Skeletal muscle cell (primary cell): ENCODE measurements at places on chromosomes 5 and 9.
A peak's percentile ranks its signal among the peaks of the same experiment; 100 is the strongest.

DNA sequence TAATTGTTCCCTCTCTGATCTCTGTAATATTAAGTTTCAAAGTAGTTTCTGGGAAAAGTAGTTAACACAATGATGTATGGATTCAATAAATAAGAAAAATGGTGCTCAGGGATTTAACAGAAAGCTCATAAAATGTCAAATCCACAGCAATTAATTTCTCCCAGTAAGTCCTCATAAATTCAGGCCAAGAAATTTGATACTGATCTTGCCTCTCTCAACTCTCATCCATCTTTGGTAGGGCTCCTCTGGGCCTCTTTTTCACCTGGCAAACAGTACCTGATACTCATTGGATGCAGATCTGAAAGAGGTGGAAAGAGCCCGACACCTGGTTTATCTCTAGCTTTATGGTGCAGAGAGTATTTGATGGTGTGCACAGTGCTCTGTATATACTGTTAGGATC, 106.1 kb downstream of the STK32A start:
- no peak for DNase-seq

GRCh38 chr5:38184627-38185026, 73.7 kb upstream of the EGFLAM start:
- DNase-seq = no peak

DNA sequence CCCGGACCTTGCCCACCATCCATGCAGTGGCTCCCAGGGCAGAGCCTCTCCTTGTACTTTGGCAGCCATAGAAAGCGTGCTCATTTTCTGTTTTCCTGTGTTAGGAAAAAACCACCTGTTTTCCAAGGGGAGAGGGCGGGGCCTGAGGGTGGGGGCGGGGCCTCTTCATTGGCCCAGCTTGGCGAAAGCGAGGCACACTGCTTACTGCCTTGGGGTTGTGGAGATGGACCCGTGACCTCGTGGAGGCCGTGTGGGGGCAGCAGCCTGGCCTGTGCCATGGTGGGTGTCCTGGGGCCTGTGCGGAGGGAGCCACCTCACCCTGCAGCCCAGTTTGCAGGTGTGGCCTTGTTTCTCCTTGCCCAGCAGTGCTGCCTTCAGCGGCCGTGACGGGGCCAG, 4.4 kb upstream of the TOR4A start:
- DNase-seq = no peak

- no peak for DNase-seq
Observed at GRCh38 chr5:82313016-82313415, 34.9 kb upstream of the RPS23 start.

- DNase-seq = no peak
Observed at GRCh38 chr5:169950333-169950732, 30.0 kb downstream of the INSYN2B start.

- no peak for DNase-seq
Observed at GRCh38 chr5:94893412-94894135, 275.1 kb downstream of the SLF1 start.

GRCh38 chr5:120771202-120771601, 307.1 kb downstream of the PRR16 start:
- peak; percentile 31 for DNase-seq

DNA sequence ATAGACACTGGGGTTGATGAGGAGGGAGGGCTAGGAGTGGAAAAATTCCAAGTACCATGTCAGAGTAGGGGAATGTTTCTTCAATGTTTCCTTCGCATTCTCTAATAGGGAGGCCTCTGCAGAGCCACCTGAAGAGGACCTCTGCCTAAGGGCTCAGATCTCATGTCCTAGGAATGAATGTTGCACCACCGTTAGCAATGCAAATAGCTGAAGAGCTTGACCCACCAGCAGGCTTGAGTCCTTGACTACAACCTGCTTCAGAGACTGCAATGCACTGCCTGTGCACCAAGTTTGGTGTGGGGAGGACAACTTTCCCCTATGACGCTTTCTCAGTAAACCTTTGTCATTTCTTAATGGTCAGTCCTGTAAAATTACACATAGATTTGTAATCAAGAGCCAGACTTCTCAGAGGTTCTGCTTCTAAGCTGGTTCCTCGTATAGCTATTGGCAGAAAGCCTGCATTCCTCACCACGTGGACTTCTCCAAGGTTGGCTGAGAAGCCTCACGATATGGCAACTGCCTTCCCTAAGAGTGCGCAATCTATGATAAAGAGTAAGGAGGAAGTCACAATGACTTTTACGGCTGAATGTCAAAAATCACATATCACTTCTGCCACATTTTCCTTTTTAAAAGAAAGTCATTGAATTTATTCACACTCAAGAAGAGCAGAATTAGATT, 600.7 kb upstream of the PTGER4 start:
- no peak for DNase-seq

- DNase-seq = no peak
Observed at GRCh38 chr9:6917162-6917561, 159.4 kb downstream of the KDM4C start.

- no peak for DNase-seq
Observed at GRCh38 chr9:135166565-135166964, 79.1 kb downstream of the OLFM1 start.

DNA sequence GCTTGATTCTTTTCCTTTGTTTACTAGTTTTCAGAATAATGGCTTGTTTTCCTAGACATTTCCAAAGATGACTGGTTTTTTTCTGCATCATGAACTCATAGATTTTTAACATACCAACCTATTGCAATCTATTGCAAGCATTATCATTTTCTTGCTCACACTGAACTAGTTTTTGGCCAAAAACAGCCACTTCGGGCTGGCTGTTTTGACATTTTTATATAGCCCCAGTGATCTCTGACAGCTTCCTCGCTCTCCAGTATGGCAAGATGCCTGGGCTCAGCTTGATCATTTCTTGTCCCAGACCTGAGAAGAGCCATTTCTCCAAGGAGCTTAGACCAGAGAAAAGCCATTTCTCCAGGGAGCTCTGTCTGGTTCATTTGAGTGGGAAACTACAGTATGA, 94.3 kb upstream of the MAMDC2 start:
- DNase-seq = peak; percentile 50

- DNase-seq = peak; percentile 18
Observed at GRCh38 chr5:160556846-160557245, 135.2 kb downstream of the PTTG1 start.

GRCh38 chr5:125005266-125005665, 258.8 kb upstream of the ZNF608 start:
- DNase-seq = no peak

DNA sequence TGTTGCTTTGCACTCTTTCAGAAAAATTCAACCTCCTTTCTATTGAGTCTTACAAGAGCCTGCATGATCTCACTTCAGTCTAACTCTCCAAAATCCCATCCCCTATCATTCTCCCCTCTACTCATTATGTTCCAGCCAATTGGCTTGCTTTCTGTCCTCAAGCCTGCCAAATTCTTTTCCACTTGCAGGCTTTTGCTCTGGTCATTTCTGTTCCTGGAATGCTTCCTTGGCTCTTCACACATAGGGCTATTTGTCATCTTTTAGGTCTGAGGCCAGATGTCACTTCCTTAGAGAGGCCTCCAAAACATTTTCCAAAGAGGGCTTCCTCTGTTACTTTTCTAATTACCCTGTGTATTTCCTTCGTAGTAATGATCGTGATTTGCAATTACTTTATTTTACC, 11.8 kb upstream of the CHD1 start:
- DNase-seq = peak; percentile 19

DNA sequence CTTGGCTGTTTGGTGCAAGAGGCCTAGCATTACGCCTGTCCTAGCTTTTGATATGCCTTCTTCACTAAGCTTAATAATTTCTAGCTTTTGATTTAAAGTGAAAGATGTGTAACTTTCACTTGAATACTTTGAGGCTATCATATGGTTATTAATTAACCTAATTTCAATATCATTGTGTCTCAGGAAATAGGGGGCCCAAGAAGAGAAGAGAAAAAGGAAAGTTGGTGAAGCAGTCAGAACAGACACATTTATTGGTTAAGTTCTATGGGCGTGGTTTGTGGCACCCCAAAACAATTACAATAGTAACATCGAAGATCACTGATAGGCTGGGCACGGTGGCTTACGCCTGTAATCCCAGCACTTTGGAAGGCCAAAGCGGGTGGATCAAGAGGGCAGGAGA, 40.9 kb upstream of the F2RL2 start:
- DNase-seq = no peak

DNA sequence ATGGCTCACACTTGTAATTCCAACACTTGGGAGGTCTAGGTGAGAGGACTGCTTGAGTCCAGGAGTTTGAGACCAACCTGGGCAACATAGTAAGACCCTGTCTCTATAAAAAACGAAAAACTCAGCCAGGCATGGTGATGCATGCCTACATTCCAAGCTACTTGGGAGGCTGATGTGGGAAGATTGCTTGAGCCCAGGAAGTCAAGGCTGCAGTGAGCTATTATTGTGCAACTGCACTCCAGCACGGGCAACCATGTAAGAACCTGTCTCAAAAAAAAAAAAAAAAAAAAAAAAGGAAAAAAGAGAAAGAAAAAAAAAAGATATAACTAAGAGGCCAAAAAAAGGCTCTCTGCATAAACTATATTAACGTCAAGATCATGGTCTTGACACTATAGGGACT, 27.3 kb downstream of the GIN1 start:
- DNase-seq = no peak

- no peak for DNase-seq
Observed at GRCh38 chr9:85321561-85321960, 420.2 kb downstream of the AGTPBP1 start.

DNA sequence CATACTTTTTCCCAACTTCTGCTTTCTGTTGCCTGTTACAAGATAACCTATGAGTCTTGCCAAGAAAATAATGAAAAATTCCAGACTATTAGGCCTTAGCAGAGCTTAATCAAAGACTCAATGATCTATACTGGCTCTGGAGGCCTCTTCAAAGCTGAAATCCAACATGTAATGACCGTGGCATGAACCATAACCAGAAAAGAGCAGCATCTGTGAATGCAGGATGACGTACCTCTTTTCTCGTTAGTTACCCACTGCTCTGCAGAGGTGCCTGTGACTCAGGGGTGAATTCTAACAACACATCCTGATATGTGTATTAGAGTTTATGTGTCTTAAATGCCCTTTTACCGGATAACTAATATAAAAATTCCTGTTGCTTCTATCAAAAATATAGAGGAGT, 645.4 kb downstream of the PRELID2 start:
- DNase-seq = no peak

DNA sequence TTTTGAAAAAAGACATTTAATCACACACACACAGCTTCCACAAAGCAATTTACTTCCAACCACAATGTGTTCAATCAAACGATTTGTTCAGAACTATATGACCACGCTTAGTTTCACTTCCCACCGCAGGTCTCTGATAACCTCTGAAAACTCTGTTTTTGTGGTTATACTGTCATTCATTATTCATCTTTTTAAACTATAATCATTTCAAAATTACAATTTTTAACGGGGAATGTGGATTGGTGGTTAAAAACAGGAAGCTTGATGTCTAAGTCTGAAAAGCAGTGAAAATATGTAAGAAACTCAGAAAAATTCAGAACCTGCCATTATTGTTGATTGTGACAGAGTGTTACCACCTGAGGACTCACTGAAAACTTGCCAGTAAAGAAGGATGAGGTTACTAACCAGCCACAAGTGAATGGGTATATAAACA, 12.7 kb upstream of the TMEM174 start:
- no peak for DNase-seq

- DNase-seq = no peak
Observed at GRCh38 chr5:158988987-158989730, 110.6 kb downstream of the EBF1 start.

DNA sequence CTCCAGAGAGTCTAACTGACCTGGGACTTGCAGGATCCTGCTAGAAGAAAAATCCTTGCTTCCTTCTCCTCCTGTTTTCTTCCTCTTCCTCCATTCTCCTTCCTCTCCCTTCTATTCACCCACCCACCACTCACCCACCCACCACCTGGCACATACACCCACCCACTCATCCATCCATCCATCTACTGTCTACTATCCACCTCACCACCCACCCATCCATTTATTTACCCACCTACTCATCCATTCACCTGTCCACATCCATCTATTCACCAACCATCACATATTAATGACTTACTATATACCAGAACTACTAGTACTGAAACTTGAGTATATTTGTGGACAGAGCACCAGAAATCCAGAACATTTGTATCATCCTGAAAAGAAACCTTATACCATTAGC, 49.4 kb downstream of the EHMT1 start:
- no peak for DNase-seq

DNA sequence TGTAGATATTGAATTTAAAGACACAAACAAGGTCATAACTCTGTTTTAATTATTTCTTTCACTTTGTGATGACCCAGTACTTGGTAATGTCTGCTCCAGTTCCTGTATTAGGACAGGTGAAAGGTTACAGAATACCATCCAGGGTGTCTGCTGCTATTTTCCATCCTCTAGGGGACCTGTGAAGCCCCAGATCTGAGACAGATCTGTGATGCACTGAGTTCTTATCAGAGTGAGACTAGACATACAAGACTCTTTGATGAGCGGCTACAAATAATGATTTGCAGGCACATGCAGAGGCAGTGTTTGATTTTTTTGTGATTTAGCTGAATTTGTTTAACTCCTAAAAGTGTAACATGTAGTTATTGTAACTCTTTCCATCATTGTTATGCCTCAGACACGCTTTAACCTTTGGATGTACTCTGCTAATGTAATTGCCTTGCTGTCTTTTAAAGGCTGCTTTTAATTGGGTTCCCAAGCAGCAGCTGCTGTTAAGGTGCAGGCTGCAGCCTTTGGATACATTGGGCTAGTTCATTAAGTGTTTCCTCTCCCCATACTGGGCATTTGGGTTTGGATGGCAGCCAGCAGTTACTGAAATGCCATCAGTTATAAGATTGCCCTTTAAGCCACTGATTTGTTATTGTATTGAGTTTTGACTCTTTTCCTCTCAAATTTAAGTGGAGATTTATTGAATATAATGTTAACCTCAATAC, 63.3 kb downstream of the RASGRF2 start:
- DNase-seq = no peak

DNA sequence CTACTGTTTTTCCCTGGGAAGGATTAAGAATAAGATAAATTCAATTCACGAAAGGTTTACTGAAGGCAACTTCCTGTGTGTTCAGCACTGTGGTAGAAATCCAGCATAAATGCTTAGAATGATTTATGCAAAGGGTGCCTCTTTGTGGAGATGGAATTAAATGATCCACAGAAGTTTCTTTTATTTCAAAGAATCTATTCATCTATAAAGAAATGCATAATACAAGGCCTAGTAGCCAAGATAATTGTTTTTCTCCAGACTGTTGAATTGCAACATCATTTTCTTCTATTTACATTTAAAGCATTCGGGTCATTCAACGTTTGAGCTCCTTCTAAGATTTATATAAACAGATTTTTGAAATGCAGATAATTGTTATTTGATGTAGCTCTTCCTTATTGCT, 138.8 kb upstream of the NFIL3 start:
- DNase-seq = no peak

- DNase-seq = no peak
Observed at GRCh38 chr5:54462281-54462680, 6.8 kb downstream of the HSPB3 start.
